ENCODE measurements at places on chromosomes 7 and 10. TPM values are rescaled to one million over a fixed set of nuclear protein-coding genes. Genes with fewer than 3 reads are reported as not detected.

Gene TMEM140
- 0.36 TPM for total RNA-seq

Gene ZCWPW1
- 3.8 TPM for total RNA-seq

Gene DKK1
- total RNA-seq, result 39.9 TPM

Gene IDI1
- 118 TPM for total RNA-seq

Gene NFE2L3
- total RNA-seq, result 75.6 TPM

Gene FGFR2
- total RNA-seq, result 1.6 TPM

Gene ADAM12
- total RNA-seq, result 4.3 TPM

Gene ARPC1A
- 233 TPM for total RNA-seq

Gene CALHM3
- total RNA-seq, result not detected

Gene CLCN1
- not detected for total RNA-seq

DNA sequence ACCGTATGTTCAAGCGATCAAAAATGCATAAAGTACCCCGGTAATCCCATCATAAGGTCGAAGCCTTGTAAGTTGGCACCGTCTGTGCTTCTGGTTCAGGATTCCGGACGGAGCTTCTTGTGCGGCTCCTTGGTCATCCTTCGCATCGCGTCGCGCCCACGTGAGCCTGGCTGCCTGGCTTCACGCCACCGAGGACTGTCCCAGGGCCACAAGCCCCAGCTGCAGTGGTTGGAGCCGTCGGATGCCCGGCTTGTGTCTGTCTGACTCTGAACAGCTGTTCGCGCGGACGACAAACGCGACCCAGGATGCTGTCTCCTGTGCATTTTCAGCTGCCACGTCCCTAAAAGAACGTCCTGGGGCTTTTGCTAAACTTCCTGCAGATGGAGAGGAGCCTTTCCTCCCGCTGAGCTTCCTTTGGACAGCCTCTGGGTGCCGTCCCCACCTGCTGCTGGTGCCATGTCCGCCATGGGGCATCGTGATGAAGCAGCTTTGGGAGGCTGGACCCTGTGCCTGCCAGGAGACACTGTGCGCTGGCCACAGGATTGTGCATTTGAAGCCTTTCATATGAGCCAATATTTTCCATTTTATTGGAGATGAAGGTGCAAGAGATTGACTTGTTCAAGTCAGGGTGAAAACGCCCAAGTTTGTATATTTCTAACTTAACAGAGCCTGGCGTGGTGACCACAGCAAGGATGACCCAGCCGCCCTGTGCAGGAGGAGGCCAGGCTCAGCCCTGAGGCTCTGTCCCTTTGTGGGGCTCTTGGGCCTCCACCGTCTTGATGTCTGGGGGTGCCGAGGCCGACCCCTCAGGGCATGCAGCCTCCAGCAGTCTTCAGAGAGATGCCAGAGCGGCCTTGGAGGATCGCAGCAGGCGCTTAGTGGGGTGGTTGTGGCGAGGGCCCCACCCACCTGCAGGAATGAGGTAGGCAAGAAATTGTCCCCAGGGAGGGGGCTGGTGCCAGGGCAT is 6.7 kb upstream of the JAKMIP3 start:
- no peak for DNase-seq

GRCh38 chr10:51705774-51706173 is 6.4 kb upstream of the CSTF2T start:
- no peak for DNase-seq

GRCh38 chr10:128180843-128181242 is 54.6 kb upstream of the MKI67 start:
- no peak for DNase-seq

GRCh38 chr7:2931034-2931415 is 86.9 kb upstream of the GNA12 start:
- no peak for DNase-seq

DNA sequence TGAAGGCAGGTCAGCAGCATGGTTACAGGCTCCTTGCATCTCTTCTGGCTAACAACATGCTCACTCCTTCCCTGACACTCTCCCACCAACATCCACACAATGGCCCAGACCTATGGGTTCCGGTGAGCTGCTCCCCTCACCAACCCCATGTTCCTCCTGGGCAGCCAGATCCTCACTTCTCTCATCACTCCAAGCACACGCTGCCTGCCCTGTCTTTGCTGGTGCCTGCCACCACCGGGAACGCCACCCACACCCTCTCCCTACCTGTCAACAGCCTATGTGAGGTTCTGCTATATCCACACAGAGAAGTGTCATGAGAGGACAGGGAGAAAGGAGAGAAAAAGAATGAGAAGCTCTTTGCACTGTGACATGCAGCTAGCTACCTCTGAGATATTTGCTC is 14.6 kb downstream of the PARP12 start:
- DNase-seq, result no peak

GRCh38 chr7:11120675-11121220 is 147.1 kb downstream of the PHF14 start:
- DNase-seq, result no peak

DNA sequence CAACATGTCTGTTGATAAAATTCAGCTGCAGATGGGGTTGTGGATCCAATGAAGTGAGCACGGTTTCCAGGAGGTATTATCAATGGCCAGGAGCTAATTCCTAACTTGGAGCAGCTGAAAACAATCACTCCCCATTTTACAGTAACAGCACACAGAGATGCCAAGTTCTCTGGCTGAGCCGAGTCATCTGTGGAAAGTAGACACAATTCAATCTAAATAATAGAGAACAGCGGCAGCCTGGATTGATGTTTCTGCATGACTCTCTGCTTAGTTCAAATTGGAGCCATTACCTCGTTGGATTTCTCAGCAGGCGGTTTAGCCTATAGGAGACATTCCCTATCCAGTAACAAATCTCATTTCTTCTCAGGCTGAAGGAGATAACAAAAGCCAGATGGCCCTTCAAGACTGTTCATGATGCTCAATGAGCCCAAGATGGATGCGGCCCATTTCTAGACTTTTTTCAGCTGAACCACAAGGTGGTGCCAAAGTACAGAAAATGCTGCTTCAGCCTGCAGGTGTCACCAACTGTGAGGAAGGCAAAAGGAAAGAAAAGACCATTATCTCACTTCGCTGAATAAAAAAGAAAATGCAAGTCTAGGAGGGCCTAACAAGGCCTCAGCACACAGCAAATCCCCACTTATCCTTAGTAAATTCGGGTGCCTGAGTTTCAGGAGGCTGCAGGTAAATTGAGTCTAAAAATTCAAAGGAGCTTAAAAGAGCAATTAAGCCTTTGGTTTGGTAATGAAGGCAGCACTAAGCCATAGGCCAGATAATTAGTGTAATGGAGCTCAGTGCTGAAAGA is 83.7 kb downstream of the SLC16A9 start:
- DNase-seq, result no peak

DNA sequence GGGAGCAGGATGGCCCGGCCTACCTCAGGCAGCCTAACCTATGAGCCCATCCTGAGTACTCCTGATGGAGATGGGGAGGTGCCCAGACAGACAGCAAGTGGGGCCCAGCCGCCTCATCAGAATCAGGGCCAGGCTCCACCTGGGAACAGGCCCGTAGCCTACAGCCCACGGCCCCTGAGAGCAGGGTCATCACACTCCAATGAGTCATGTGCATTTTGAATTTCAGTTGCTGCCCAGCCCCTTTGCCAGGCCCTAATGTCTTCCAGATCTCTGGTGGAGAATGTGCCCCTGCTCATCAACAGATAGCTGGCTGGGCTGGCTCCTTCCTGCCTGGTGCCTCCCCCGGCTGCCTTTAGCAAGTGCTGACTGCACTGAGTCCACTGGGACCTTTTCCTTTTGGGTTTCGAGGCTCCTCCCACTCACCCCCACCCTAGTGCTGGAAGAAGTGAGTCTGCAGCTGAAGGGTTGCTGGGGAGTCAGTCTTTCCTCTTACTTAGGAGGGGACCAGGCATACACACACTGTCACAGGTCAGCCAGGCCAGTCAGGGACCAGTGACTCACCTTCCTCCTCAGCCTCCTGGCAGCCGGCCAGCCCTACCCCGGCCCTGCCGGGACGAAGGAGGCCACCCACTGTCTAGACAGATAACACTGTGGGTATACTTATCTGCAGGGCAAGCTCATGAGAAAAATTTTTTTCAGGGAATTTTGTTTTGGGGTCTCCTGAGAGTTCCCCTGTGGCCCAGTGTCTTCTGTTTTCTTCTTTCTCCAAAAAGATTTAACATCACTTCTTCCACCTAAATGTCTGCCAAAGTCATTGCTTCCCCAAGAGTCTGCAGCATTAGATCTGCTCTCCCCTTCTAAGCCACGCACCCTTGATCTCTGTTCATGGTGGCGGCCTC is 9.1 kb upstream of the ASIC3 start:
- no peak for DNase-seq

DNA sequence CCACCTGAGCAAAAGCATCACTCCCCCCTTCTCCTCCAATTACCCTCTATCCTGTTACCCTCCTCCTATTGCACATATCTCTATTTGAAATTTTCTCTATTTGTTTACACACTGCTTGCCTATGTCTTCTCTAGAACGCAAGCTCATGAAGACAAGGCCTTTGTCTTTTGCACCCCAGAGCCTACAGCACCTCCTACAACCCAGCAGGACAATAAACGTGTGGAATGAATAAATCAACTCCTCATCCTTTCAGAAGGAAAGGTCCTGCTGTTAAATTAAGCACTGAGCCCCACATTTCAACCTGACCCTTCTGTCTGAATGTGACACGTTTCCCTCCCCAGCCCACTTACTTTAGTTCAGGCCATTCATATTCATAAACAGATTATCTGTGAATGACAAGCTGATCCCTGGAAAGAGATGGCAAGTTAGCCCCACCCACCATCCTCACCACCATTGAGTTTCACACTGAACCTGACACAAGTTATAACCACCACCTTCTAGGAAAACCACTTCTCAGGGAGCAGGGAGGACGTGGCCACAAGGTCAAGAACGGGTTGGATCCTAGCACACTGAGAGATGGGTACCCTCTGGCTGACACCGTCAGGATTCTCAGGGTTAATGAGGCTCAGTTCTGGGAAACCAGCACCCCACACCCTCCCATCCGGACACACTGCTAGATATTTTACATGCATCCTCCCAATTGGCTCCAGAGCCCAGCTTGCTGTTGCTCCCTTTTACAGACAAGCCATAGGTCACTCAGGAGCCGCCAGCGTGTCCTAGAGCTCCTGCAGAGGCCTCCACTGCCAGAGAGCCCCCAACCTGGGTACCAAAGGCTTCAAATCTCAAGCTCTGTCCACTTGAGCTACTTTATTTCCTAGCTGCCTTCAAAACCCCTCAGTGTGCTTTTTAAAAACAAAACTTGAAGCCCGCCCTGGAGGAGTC is 934 bp downstream of the PRTFDC1 start:
- DNase-seq, result no peak

DNA sequence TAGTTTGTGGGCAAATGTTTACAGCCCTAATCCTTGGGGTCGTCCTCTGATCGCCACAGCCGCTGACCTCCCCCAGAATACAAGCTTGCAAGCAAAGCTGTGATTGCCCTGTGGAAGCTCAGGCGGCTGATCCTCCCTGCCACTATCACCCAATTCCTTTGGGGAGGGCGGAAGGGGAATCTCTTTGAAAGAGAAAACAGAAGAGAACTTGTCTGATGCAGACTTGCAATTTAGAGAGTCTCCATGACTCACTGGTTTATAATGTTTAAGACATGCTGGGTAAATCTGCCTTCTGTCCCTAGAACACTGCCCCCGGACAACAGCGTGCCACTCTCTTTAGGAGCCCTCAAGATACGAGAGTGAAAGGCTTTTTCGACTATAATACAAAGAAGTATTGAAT is 75.5 kb downstream of the NRP1 start:
- no peak for DNase-seq

DNA sequence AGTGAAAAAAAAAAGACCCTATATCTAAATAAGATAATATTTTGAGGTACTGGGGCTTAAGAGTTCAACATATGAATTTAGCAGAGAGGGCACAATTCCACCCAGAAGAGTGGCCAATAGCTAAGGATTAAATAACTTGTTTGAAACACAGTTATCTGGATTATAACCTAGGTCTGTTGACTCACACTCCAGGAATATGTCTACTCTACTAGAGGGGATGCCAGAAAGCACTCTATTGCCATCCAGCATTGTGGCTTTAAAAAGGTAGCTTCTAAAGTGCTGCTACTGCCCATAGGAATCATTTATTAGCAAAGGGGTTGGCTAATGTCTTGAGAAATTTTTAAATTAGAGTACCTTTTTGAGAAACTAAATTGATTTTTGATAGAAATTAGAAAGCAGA is 102.2 kb downstream of the PPP1R3A start:
- no peak for DNase-seq

- DNase-seq, result no peak
These were observed 187.1 kb downstream of the KIF20B start for GRCh38 chr10:89888321-89889070.

DNA sequence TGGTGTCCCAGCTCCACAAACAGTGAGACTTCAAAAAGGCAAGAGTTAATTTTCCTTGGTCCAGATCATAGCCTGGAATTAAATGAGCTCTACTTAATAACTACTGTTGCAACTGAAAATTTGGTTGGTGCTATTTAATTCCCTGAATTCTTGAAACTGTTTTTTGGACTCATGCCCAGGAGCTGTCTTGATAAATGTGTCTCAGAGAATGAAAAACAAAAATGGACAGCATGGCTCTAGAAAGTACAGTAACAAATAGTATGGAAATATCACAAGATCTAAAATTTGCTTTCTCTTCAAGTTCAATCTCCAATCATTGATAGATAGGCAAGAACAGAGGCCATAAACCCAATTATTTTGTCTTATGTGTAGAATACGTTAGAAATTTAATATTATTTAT is 42.5 kb downstream of the CCDC71L start:
- no peak for DNase-seq

DNA sequence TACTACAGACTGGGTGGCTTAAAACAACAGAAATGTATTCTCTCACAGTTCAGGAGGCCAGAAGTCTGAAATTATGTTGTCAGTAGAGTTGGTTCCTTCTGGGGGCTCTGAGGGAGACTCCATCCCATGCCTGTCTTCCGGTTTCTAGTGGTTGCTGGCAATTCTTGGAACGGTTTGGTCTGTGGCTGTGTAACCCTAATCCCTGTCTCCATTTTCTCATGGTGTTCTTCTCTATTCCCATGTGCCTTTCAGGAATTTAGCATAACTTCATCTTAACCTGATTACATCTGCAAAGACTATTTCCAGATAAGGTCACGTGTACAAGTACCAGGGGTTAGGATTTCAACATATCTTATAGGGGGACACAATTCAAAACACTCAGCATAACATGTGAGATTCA is 73.2 kb downstream of the FAM241B start:
- no peak for DNase-seq

DNA sequence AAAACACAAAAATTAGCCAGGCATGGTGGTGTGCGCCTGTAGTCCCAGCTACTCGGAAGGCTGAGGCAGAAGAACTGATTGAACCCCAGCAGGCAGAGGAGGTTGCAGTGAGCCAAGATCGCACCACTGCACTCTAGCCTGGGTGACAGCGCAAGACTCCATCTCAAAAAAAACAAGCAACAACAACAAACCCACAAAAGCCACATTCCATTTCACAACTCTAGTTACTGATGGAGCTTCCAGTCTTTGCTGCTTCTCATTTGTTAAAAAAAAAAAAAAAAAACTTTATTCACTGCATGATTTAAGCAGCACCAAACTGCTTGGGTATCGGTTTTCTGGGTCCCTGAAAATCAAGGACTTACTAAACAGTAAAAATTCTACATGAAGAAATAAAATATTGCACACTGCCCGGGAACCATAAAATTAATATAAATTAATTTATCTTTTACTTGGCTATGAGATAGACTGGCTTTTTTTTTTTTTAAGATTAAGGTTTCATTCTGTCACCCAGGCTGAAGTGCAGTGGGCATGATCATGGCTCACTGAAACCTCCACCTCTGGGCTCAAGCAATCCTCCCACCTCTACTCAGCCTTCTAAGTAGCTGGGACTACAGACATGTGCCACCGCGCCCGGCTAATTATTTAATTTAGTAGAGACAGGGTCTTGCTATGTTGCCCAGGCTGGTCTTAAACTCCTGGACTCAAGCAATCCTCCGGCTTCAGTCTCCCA is 42.0 kb downstream of the SRPK2 start:
- no peak for DNase-seq

All from epithelial cell of proximal tubule (primary cell).